ENCODE measurements at places on chromosomes 1 and 21. TPM values are rescaled to one million over a fixed set of nuclear protein-coding genes. Genes with fewer than 3 reads are reported as not detected.

- no peak for DNase-seq
These were observed 20.8 kb upstream of the RGS2 start for GRCh38 chr1:192787914-192788585.

GRCh38 chr1:182681568-182681912 lies 2.8 kb downstream of the RGS8 start:
- no peak for DNase-seq

DNA sequence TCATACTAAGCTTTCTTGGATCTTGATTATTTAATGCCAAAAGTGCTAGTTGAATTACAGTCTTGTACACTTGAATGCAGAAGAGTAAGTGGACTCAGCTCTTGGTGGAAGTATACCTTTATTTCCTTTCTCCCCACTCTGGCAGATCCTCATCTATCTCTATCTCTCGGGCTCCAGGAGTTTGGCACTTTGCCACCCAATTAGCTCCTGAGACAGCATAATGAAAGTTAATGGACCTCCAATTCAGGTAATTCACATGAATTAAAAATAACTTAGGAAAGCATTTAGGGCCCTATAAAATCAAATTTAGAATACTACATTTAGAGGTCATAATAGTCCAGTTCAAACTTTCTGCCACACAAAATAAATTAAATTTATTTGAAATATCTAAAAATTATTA lies 67.4 kb downstream of the OLFM3 start:
- no peak for DNase-seq

DNA sequence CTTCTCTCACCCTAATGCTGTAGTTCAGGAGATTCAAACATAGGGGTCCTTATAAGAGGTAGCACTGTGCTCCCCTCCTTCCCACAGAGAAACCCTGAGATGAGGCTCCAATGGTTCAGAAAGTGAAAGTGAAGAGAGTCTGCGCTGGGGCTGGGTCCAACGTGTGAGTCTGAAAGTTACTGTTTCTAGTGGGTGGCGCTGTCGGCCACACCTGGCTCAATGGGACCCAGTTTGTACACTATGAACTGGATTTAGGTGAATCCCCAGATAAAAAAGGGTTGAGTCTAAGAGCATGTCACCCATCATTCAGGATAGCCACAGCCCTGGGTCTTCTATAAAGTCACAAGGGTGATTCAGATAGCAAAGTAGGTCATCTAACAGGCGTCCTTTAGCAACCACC lies 2.8 kb downstream of the SMCP start:
- DNase-seq: no peak

The ARHGEF10L gene
- not detected for total RNA-seq

The AVPR1B gene
- total RNA-seq: not detected

All from activated CD8-positive, alpha-beta memory T cell treated with anti-CD3 and anti-CD28 coated beads, Interleukin-2, amount 10 ng/mL, durations not matched to agents 7 days and 5 days (primary cell).